G401 (cell line): ENCODE measurements at places on chromosomes 13 and 19.

DNA sequence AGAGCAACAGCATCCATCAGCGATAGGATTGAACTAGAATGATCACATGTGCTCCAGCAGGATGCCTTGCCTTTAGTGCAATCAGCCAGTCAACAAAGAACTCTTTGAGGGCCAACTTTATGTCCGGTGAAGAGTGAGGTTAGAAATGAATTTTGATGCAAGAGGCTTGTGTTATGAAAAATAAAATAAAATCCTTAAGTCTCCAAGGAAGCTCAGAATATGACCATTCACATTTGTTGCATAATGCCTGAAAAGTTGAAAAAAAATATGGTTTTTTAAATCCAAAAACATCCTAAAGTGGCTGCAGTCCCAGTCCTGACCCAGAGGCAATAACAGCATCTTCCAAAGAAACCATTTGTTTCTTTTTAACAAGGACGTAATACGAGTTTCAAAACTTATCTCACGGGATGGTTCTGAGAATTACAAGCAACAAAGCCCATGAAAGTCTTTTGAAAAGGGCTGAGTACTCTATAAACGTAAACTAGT, 61.3 kb downstream of the DCLK1 start:
- no peak for DNase-seq

DNA sequence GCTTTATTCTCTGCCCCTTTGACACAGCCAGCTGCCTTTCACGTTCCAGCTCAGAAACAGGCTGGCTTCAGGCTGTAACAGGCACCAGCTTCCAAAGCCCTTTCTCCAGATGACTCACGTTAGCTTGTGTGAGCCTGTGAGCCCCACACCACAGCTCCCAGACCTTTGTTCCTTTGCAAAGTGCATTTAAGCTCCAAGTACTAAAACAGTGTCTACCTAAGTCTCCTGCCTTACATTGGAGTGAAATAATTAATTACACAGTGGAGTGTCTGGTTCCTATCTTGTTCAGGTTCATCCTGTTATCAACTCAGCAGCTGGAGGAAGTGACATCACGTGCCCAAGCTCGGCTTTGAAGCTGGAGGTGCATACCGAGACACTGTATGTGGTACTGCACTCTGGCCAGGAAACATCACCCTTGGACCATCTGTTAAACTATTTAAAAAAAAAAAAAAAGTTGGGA, 475.8 kb downstream of the FOXO1 start:
- no peak for DNase-seq

- DNase-seq = no peak
Observed at GRCh38 chr13:100334214-100334613, 245.3 kb downstream of the PCCA start.

GRCh38 chr13:50626101-50626547, 217.4 kb downstream of the DLEU7 start:
- no peak for DNase-seq

DNA sequence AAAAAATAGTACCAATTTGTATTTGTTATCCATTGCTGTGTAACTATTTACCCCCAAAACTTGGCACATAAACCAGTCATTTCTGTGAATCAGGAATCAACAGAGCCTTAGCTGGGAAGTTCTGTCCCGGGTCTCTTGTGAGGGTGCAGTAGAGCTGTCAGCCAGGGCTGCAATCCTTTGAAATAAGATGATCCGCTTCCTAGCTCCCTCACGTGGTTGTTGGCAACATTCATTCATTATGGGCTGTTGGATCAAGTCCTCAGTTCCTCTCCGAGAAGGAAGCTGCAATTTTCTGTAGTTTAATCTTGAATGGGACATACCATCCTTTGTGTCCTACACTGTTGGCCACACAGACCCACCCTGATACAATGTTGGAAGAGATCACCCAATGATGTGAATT, 277.2 kb downstream of the SUCLA2 start:
- no peak for DNase-seq

DNA sequence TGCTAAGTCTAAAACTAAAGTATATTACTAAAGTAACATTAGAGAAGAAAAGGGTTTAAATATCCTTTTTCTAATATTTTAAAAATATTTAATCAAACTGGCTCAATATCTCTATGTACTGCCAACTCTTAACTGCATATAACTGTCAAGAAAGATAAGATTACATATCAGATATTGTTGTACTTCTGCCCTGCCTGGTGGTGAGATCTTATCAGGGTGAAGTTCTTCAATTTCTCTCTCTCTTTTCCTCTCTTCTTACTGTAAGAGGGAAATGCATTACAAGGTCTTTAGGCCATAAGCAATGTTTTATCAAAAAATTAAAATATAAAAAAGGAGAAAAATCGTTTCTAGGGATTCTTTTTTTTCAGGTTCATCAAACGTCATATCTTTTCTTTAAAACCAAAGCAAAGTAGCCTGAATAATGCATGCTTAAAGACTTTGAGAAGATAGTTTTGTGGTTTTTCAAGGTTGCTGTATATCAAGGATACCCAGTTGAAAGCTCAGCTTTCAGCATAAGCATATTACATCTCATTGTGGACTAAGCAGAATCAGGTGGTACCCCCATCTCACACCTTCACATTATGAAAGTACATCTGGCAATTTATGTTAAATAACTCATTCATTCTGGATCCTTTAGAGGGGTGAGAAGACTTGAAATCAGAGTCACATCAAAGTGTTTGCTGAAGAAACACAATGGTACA, 1625.7 kb upstream of the SLC10A2 start:
- no peak for DNase-seq

GRCh38 chr19:5089283-5089682, 120.4 kb downstream of the KDM4B start:
- DNase-seq = no peak

GRCh38 chr19:22832031-22832762, at the start of gene ZNF723:
Gene ZNF723, plus strand, starts transcription at chr19:22832291. Its CDS starts 89 bp downstream, at chr19:22832380.
- DNase-seq = no peak

- peak; percentile 85 for DNase-seq
Observed at GRCh38 chr19:55283548-55284377, at the start of gene BRSK1. Gene BRSK1, plus strand, starts transcription at chr19:55283997. Its CDS starts 446 bp downstream, at chr19:55284443.

DNA sequence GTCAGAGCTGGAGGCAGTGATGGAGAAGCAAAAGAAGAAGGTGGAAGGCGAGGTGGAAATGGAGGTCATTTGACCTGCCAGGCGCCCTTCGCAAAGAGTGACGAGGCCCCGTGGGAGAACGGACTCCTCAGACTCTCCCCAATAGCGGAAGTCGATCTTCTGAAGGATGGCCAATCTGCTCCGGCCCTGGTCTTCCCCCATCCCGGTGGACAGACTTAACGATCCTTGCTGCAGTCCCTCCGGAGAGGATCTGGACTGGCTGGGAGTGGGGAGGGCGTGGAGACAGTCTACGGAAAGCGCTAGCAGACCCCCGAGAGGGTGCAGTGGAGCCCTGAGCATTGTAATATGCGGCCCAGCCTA, 11.9 kb downstream of the EPS8L1 start:
- no peak for DNase-seq

DNA sequence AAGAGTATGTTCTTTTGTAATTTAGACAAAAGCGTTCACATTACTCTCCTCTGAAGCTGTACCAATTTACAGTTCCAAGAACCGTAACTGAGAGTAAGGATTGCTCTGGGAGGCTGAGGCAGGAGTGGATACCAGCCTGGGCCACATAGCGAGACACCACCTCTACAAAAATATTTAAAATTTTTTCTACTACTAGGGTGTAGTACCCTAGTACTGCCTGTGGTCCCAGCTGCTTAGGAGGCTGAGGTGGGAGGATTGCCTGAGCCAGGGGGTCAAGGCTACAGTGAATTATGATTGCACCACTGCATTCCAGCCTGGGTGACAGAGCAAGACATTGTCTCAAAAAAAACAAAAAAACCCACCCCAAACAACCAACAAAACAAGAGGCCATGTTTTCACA, 12.1 kb upstream of the CYP2A6 start:
- DNase-seq = no peak

GRCh38 chr19:7494416-7495098, 5.7 kb upstream of the PEX11G start:
- DNase-seq = peak; percentile 19

DNA sequence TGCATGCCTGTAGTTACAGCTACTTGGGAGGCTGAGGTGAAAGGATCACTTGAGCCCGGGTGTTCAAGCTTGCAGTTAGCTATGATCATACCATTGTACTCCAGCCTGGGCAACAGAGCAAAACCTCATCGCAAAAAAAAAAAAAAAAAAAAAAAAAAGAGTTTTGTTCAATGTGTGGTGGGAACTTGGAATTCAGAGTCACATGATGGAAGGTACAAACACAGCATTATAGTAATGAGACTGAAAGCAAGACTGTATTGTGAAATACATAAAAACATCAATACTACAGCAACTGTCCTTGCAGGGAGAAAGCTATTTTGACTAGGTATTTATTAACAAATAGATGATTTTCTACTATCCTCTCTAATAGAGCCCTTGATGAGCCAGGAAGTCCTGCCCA, 393.2 kb downstream of the DLEU7 start:
- no peak for DNase-seq

- peak; percentile 75 for DNase-seq
Observed at GRCh38 chr19:52237771-52238400, 31.5 kb upstream of the ZNF766 start.

- DNase-seq = no peak
Observed at GRCh38 chr19:41223431-41224234, 4.6 kb downstream of the AXL start.
